CD8-positive, alpha-beta memory T cell (primary cell): ENCODE measurements at places on chromosomes 6 and 20. TPM values are rescaled to one million over a fixed set of nuclear protein-coding genes. Genes with fewer than 3 reads are reported as not detected.

- DNase-seq, result no peak
Measured at GRCh38 chr20:57133926-57134650, 132.4 kb downstream of the BMP7 start.

DNA sequence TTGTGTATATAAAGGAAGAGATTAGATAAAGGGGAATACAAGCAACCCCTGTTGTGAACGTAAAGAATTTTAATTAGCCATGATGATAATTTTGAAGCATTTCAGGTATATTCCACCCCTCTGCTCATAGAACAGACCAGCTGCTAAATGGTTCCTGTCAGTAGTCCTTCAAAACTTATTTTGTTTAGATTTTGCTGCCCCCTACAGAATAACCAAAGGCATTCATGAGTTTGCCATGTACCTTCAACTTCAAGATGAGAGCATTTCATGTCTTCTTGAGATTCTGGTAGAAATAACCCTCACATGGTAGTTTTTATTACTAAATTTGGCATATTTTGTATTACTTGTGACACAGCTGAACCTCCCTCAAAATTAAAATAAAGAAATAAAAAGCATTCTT lies 1586.7 kb downstream of the HACE1 start:
- DNase-seq, result no peak

GRCh38 chr6:143747347-143747842 lies 69.6 kb downstream of the PHACTR2 start:
- DNase-seq, result no peak

- peak; percentile 65 for DNase-seq
Measured at GRCh38 chr20:63979557-63980316, at the start of gene SAMD10. TSS of gene SAMD10 (minus strand) at chr20:63979642. CDS start at chr20:63979467, 175 bp downstream.

- DNase-seq, result no peak
Measured at GRCh38 chr20:53829724-53830521, 236.3 kb upstream of the ZNF217 start.

DNA sequence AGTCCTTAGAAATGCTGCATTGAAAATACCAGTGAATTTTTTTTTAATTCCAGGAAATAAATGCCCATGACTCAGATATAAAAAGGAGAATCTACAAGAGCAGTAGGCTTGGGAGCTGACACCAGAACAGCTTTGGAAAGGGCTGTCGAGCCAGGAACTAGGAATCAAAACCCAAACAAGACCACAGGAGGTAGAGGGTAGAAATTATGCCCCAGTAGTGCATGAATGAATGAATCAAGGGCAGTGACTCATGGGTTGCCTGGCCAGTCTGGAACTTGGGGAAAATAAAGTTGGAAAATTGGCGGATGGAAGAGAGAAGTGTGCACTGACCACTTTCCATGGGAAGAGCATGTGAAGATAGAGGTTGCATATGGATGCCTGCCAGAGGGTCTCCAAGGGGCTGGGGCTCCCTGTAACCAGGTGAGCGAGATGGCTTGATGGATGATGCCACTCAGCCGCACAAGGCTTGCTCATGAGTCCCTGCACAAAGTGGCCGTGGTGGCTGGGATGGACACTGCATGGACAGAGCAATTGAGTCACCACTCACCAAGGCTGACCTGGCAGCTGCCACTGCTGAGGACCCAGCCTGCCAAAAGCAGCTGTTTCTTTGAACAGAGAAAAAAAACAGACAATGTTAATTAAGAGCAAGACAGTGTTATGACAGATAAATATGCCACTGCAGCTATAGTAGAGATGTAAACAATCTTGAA lies 15.2 kb upstream of the MCCD1 start:
- DNase-seq, result no peak

GRCh38 chr6:144741659-144742058 lies 456.5 kb downstream of the UTRN start:
- no peak for DNase-seq

GRCh38 chr6:52304983-52305390 lies 20.4 kb upstream of the MCM3 start:
- no peak for DNase-seq

DNA sequence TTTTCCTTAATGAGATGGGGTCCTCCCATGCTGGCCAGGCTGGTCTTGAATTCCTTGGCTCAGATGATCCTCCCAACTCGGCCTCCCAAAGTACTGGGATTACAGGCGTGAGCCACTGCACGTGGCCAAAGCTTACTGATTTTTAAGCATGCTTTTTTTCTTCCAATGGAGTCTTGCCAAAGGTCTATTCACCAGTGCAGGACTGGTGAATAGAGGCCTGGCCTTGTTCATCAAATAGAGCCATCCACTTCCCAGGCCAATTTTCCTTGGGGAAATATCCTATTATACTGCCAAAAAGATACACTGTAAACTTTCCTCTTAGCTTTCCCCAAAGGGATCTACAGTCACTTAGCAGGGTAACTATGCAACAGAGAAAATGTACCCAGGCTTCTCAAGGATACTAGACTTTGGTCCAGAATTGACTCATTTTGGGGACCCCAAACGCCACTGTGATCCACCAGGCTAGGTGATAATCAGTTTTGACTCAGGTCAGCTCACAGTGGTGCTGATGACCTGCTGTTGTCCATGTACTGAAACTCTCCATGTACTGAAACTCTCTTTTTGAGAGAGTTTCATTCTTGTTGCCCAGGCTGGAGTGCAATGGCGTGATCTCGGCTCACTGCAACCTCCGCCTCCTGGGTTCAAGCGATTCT lies 91.8 kb downstream of the REPS1 start:
- no peak for DNase-seq

DNA sequence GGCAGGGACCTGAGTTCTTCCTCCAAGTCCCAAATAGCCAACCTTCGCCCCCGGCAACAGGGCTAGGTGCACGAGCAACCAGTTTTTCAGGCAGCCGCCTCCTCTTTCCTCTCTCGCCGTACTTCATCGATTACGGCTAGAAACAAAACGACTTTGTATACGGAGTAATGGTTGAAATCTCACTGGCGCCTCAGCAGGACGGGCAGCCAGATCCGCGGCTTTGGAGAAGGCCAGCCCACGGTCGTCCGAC lies 333 bp upstream of the SMIM13 start:
- no peak for DNase-seq

- DNase-seq, result no peak
Measured at GRCh38 chr20:45935416-45936046, 1.0 kb downstream of the PCIF1 start.

DNA sequence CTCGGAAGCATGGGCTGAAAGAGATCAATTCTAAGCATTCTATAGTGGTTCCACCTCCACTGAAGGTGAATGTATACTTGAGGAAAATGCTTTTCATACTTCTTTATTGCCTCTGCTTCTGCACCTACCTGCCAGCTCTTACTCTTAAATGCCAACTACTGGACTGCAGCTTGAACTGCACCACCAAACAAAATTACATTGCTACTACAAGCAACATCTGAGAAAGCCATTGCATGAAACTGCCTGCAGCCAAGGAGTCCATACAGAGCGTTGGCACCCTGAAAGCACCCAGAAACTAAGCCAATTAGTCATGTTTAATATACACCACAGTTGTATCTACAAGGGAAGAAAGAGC lies 440.9 kb downstream of the BTBD3 start:
- no peak for DNase-seq

GRCh38 chr6:90676516-90677300 lies 89.8 kb upstream of the MAP3K7 start:
- DNase-seq, result no peak

GRCh38 chr20:9160757-9161156 lies 91.9 kb downstream of the PLCB4 start:
- DNase-seq, result no peak

DNA sequence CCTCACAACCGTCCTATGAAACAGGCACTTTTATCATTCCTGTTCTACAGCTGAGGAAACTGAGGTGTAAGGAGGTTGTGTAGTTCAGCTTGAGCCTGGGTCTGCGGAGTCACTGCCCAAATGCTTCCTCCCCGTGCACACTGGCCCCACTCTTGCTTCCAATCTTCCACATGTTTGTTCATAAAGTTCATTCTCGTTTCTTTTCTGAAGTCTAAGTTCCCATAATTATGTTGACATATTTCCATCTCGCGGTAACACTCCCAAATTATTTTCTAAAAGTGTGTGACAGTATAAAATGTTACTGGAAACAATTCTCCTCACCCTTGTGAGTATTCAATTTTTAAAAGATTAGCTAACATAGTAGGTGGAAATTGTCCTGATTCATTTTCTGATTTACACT lies 106.9 kb downstream of the SLC22A3 start:
- no peak for DNase-seq

- DNase-seq, result no peak
Measured at GRCh38 chr6:12893036-12893435, 176.5 kb downstream of the PHACTR1 start.

GRCh38 chr6:31383149-31383548 lies 20.2 kb upstream of the MICA start:
- DNase-seq, result no peak

DNA sequence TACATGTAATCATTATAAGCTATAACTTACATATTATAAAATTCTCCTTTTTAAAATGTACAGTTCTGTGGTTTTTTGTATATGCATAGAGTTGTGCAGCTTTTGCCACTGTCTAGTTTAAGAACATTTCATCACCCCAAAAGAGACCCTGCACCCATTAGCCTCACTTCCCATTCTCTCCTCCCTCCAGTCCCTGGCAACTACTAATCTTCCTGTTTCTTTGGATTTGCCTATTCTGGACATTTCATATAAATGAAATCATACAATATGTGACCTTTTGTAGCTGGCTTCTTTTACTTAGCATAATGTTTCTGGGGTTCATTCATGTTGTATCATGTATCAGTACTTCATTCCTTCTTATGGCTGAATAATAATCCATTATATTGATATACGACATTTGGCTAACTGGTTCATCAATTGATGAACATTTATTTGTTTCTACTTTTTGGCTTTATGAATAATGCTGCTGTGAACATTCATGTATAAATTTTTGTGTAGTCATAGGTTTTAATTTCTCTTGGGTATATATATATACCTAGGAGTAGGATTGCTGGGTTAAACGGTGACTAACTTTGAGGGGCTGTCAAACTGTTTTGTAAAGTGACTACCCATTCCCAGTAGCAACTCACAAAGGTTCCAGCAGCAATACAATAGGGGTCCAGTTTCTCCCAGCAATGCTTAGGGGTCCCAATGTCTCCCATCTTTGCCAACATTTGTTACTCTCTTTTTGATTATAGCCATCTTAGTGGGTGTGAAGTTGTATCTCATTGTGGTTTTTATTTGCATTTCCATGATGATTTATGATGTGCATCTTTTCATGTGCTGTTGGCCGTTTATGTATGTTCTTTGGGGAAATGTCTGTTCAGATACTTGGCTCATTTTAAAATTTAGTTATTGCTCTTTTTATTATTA lies 10.7 kb downstream of the PTPRA start:
- DNase-seq, result no peak

DNA sequence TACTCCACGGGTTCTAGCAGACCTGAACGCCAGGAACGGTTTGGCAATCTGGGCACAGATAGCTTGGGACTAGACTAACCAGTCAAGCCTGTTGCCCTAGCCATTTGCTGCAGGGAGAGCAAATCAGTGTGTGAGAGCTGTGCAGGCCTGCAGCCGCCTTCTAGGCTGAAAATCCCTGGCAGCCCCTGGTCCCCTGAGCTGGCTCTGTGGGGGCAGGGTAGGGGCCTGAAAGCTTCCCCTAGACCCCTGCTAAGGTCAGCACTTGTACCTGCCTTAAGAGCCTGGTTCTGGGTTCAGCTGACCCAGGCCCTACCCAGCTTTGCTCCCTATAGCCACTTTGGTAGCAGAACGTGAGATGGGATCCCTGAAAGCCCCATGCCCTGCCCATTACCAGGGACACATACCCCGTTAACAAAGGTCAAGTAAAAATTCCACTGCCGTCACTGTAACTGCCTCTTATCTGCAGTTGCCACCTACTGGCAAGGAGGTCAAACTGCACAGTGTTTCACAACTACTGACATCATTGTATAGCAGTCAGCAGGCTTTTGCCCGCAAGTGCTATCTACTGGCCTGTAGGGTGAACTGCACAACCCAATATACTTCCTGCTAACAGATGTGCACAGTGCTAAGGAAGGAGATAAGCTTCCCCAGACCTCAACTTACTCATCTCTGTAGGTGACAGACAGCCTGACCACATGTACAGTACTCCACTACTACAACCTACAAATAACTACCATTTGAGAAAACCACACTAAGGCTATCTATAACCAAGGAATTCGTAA lies 95.1 kb upstream of the OLIG3 start:
- DNase-seq, result peak; percentile 73

- no peak for DNase-seq
Measured at GRCh38 chr6:157558487-157559200, 177.7 kb downstream of the ZDHHC14 start.

DNA sequence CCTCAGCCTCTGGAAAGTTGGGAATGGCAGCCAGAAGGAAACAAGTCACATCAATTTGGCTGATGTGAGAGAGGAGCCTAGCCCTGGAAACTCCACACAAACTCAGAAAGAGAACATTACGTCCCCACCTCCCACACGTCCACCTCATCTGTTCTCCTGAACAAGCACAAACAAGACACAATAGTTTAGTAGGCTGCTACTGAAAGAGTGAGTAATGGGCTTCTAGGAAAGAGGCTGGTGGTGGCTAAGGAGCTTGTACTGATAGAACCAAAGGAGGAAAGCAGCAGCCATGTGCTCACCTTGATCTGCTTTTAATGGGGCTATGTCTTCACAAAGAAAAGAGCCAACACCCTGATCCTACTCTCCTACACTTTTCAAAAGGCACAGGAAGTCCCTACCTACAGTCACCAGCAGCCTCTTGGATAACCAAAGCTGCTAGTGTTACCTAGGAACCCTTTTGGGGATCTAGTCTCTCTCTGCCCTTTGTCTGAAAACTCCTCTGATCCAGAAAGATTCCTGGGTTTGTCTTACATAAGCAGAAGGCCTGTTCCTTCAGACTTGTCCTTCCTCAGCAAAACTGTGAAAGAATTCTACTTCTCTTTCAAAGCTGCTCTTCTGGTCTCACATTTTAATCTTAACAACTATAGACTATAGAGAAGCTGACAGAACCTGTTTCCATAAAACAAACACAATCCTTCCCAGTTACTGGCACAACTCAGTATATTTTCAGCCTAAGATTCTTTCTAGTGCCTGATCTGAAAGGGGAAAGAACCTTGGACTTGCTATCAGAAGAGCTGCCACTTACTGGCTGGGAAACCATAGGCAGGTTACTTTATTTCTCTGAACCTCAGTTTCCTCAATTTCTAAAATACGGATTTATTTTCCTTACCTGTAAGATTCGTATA lies 3.1 kb downstream of the PLAGL2 start:
- DNase-seq, result no peak

Gene OR2J3
- not detected for polyA plus RNA-seq

Gene TCF21
- polyA plus RNA-seq, result not detected

Gene IPCEF1
- polyA plus RNA-seq, result 57.8 TPM

Gene SYNGAP1
- polyA plus RNA-seq, result 1.0 TPM
